ENCODE measurements at places on chromosomes 1 and 21.

GRCh38 chr1:157073944-157074685, 25.5 kb downstream of the ETV3L start:
- no peaks in the 10 kb centered on the region for H3K4me1 ChIP-seq
- no peak overlapping the region for H3K4me3 ChIP-seq
- DNase-seq = peak; percentile 48
- peaks cover 37% of the 10 kb centered on the region for H3K27me3 ChIP-seq
- H3K27ac ChIP-seq = no peak overlapping the region

- peaks cover 15% of the 10 kb centered on the region for H3K4me1 ChIP-seq
- no peak for DNase-seq
- H3K27me3 ChIP-seq = no peaks in the 10 kb centered on the region
- no peaks in the 10 kb centered on the region for H3K36me3 ChIP-seq
Measured at GRCh38 chr1:229066591-229066990, 204.3 kb upstream of the RAB4A start.

DNA sequence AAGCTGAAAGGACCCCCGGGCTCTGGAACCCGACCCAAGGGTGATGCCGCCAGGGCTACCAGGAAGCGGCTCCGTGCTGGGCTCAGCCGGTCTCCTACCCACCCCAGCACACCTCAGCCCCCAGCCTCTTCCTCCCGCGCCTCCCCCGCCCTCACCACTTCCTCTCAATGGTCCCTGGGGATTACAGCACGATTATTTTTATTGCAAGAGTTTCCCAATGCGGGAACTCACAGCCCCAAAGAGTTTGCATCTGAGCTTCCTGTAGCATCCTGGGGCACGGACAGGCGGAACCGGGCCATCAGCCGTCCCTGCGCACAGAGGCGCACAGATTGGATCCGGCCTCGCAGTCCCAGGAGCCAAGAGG, 8.7 kb upstream of the SLX9 start:
- H3K36me3 ChIP-seq = no peaks in the 10 kb centered on the region
- H3K4me3 ChIP-seq = peak overlapping the region; percentile 79
- no peaks in the 10 kb centered on the region for H3K27me3 ChIP-seq
- peak overlapping the region; percentile 82 for H3K27ac ChIP-seq
- peaks cover 54% of the 10 kb centered on the region for H3K4me1 ChIP-seq

GRCh38 chr1:93581917-93582850, 99.5 kb downstream of the BCAR3 start:
- H3K36me3 ChIP-seq = no peaks in the 10 kb centered on the region
- no peak overlapping the region for H3K27ac ChIP-seq
- H3K4me1 ChIP-seq = no peaks in the 10 kb centered on the region
- H3K4me3 ChIP-seq = no peak overlapping the region
